ENCODE measurements at places on chromosomes 6 and 20. TPM values are rescaled to one million over a fixed set of nuclear protein-coding genes. Genes with fewer than 3 reads are reported as not detected.

The COX7A2 gene
- 469 TPM for total RNA-seq

The PTCRA gene
- not detected for total RNA-seq

The LINC00237 gene
- not detected for total RNA-seq

The ZNF334 gene
- total RNA-seq: 0.12 TPM

DNA sequence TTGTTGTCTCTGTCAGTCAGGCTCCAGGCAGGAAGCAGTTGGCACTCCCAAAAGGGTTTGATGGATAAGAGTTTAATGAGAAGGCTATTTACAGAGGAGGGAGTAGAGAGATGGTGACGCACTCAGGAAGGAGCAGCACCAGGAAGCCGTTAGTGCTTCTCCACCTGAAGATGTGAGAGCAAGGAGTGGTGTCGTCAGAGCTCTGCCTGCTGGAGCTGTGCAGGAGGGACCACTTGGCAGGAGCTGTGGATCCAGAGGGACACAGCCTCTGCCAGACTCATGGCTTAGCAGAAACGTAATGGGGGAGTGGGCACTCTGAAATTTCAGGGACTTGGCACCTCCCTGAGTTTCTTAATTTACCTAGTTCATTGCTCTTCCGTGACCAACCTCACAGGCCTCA lies 16.8 kb downstream of the DAAM2 start:
- DNase-seq: no peak

- no peak for DNase-seq
These were observed 197.4 kb upstream of the PRND start for GRCh38 chr20:4524307-4524706.

DNA sequence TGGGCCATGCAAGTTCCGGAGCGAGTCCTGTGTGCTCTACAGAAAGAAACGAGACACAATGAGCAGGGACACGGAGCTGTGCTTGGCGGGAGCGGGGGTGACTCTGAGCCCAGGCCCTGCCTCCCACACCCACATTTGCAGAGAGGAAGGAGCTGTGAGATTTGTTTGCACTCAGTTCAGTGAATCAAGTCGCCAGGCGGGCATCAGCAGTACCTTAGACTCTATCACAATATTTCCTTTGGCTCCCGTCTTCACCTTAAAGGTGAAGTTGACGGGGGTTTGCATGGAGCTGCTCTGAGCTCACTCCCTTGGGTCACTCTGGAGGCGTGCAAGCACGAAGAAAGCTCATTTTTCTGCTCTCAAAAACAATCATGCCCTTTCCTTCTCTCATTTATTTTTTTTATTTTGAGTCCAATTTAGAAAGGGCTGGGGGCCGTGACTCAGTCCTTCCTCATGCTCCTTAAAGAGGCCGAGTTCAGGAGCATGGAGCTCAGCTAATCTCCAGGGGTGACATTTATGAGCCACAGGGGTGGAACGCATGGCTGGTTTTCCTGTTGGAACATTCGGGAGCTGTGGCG lies 188.2 kb downstream of the NFATC2 start:
- DNase-seq: peak; percentile 72

GRCh38 chr6:162671580-162672165 lies 55.9 kb downstream of the PRKN start:
- DNase-seq: no peak

The TAAR6 gene
- not detected for total RNA-seq

The GINS1 gene
- total RNA-seq: 42.6 TPM

DNA sequence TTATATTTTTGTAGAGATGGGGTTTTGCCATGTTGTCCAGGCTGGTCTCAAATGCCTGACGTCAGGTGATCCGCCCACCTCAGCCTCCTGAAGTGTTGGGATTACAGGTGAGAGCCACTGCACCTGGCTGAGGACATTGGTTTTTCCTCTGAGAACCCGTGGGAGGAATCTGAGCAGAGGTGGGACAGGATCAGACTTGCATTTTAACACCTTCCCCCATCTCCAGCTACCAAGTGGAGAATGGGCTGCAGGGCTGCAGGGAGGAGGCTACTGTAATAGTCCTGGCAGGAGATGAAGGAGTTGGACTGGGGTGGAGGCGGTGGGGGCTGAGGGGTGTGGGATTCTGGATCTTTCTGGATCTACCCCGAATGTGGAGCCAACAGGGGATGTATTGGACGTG lies 24.5 kb downstream of the FAM110A start:
- no peak for DNase-seq

- DNase-seq: no peak
These were observed 29.3 kb upstream of the IGF2R start for GRCh38 chr6:159939591-159940016.

The PRSS16 gene
- 0.62 TPM for total RNA-seq

DNA sequence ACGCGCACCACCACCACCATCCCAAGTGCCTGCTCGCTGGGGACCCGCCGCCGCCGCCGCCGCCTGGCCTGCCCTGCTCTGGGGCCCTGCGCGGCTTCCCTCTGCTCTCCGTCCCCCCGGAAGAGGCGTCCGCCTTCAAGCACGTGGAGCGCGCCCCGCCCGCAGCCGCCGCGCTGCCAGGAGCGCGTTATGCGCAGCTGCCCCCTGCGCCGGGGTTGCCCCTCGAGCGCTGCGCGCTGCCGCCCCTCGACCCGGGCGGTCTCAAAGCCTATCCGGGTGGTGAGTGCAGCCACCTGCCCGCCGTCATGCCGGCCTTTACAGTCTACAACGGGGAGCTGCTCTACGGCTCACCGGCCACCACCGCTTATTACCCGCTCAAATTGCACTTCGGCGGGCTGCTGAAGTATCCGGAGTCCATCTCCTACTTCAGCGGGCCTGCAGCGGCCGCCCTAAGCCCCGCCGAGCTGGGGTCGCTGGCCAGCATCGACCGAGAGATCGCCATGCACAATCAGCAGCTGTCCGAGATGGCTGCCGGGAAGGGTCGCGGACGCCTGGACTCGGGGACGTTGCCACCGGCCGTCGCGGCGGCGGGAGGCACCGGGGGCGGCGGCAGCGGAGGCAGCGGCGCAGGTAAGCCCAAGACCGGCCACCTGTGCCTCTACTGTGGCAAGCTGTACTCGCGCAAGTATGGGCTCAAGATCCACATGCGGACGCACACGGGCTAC lies 7.2 kb downstream of the PRDM13 start:
- DNase-seq: no peak

GRCh38 chr6:145668844-145669243 lies 66.5 kb downstream of the EPM2A start:
- DNase-seq: no peak

DNA sequence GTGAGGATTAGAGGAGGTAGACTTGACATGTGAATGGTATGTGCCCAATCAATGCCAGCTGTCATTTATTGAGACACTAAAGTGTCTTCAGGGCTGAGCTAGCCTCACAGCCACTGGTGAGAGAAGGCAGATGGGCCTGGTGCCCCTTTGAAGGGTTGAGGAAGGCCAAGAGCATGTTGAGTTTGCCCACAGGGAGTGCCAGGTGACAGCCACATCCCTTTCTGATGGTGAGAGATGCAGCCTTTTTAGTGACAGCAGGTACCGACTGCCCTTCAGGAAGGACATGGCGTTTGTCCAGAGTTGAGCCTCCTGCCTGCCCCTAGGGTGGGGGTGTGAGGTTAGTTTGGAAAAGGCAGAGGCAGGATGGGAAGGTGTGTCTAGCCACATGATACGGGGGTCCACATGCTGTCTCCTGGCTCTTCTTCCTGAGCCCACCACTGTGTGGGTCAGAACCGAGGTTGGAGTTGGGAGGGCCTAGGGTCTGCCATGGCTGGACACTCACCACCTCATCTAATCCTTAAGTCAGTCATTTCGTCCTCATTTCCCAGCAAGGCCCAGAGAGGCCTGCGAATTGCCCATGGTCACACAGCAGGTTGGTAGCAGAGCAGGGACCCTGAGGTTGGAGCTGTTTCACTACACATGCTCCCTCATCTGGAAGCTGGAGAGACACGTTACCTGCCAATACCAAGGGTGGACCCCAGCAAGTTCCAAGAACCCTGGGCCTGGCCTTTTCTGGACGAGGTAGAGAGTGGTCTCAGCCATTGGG lies 32.5 kb downstream of the SPDEF start:
- no peak for DNase-seq

Measured in A172 (cell line).